Retina (tissue), 1 donor: ENCODE measurements at places on chromosomes 3 and 15.

DNA sequence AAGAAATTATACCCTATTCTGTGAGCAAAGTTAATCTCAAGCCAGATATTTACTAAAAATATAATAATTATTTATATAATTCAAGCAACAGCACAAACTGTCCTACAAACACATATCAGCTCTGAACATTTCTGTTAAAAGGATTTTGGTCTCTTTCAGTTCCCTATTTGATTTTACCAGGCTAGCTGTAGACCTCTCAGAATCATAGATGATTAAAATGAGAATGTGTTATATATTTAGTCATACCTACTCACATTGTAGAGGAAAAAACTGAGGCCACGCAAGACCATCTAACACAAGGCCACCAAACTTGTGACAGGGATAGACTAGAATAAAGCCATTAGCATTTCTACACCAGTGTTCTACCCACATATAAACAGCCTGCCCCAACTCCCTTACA lies 28.5 kb downstream of the ACKR4 start:
- DNase-seq: no peak

GRCh38 chr15:58190419-58190818 lies 52.2 kb downstream of the AQP9 start:
- DNase-seq: no peak

DNA sequence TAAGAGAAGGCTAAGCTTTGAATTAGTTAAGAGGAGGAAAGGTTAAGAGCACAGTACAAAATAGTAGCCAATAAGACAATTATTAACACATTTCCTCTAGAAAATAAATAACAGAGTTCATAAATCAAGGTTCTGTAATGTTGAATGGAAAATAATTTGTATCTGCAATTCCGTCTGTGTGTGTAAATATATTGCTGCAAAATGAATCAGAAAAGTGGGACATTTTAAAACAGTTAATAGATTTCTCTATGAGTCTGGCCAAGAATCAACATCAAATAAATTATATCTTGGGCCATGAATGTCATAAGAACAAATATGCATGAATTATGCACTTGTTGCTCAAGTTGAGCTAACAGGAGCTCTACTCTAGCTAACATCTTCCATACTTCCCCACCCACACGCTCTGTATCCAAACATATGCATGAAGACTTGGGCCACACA lies 14.2 kb upstream of the SUCNR1 start:
- no peak for DNase-seq

- no peak for DNase-seq
Measured at GRCh38 chr3:71744738-71745137, 8.9 kb upstream of the GPR27 start.

GRCh38 chr15:90001683-90002427 lies 731 bp downstream of the ZNF710 start:
- DNase-seq: peak; percentile 65

- no peak for DNase-seq
Measured at GRCh38 chr3:135641761-135642160, 323.8 kb upstream of the PPP2R3A start.

DNA sequence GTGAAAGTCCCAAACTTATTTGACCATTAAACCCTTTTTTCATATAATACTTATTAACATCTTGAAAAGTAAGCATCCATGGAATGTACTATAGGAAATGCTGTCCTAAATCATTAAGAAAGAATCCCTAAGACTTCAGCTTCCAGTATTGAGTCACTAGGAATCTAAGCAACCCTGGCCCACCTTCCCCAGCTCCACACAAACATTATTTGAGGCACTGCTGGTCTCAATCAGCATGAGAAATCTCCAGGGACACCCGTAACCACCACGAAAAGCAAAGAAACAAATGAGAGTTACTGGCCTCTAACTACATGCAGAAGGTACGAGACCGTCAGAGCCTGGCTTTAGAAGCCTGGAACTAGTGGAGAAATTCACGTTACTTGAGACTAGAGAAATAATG lies 68.2 kb downstream of the POLQ start:
- no peak for DNase-seq

GRCh38 chr3:27483117-27484014 lies 818 bp downstream of the SLC4A7 start:
- DNase-seq: peak; percentile 89

DNA sequence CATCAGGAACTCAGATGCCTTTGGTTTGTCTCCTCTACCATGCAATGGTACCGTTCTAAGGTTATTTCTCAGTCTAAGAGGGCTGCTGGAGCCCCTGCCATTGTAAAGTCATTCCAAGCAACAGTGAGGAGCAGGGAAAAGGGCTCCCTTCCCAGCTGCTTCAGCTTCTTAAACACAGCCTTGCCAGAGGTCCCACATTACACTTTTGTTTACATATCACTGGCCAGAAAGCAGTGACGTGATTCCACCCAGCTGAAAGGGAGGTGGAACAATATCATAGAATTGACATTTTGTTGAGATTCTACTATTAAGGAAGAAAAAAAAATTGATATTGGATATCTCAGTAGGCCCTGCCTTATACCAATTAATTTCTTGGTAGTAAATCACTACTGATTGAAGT lies 194.6 kb downstream of the SUCLG2 start:
- DNase-seq: no peak

DNA sequence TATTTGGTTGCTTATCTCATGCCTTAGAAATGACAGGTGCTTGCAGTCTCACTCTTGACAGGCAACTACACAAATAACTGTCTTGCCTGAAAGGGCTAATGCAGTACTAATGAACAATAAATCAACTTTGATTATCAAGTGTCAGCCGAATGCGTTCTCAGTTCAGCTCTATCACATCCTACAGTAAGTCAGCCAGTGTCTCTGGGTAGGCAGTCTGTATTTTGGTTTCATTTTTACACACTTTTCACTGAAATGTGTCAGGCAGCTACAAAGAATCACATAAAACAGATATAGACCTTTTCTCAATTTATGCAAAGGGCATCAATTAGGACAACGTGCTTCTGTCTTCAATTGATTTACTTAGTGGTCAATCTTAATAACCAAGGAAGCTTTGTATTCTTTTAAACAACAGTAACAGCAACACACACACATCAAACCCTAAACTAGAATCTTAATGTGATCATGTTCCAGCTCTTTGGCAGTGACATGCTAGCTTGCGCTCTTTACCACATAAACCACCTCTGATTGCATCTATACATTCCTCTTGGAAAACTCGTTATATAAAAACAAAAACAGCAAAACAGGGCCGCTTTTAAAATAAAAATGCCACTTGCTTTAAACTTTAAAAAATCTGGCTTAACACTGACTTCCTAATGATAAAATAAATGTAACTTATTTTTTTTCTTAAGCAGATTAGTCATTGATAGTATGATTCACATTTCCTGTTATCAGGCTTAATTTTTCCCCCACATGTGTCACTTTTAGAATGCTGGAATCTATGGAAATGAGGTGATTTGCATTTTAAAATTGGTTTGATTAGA lies 520.4 kb downstream of the FOXP1 start:
- DNase-seq: no peak

- no peak for DNase-seq
Measured at GRCh38 chr3:172289583-172289982, 158.7 kb downstream of the GHSR start.

DNA sequence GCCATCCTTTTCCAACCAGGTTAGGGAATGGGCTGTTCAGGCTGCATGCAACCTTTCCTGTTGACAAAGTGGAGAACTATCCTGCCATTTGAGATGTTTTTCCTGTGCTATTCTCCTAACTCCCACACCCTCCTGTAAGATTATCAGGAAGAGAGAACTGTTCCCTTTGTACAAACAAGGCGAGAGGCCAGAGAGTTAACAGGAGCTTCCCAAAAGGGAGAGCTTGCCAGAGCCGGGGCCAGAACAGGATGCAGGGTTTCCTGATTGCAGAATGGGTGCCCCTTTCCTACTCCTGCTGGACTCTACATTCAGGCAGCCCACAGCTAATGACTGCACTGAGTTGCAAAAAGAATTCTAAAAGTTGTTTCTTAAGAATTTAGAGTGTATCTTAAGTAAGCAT lies 17.1 kb downstream of the PML start:
- no peak for DNase-seq

- DNase-seq: no peak
Measured at GRCh38 chr3:28743831-28744230, 395.2 kb upstream of the AZI2 start.

GRCh38 chr15:71634820-71635560 lies 175.4 kb upstream of the NR2E3 start:
- peak; percentile 82 for DNase-seq

DNA sequence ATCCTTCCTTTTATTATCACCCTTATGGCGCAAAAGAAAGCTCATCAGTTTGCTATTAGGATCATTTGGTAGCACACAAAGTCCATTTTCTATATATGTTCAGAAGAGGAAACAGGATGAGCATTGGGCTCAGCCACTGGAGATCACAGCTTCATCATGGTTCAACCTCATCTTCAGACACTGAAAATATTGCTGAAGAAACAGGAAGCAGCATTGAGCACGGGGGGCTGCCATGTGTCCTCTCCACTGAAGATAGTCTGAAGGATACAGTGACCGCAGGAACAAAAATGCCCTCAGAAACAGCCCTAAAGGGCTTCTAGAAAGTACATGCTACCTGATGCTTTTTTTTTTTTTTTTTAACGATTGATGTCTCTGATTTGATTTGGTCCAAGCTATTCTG lies 835.3 kb upstream of the CFAP20DC start:
- DNase-seq: no peak

DNA sequence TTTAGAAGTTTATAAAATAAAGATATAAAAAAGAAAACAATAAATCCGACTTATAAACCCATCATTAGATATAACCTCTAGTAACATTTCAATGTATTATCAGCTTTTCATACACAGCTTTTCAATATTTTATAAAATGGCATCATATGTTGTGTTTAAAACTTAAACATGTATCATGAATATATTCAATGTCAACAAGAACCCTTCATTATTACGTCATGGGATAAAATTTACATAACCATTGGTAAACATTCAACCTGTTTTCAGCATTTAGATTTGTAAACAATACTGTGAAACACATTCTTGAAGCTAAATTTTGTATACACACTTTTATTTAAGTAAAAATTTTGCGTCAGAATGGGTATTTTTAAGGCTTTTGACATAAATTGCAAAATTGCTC lies 153.4 kb upstream of the SOX14 start:
- no peak for DNase-seq

- DNase-seq: no peak
Measured at GRCh38 chr3:173690542-173691180, 293.1 kb downstream of the NLGN1 start.

DNA sequence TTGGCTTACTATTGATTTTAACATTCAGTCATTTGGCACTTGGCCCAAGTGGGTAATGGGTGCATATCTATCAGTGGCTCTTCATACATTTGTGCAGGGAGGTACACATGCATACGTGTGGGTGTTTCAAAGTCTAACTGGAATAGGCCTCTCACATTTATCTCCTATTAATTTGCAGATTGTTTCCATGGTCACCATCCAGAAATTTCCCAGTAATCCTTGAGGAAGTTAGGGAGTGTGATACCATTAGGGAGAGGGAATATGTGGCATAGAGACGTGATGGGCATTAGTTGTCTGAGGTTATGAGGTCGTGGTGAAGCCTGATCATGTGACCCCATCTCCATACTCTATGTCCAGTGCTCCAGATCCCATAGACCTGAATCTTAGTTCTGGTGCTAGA lies 102.8 kb downstream of the LPP start:
- DNase-seq: no peak

- DNase-seq: no peak
Measured at GRCh38 chr3:188559072-188559429, 405.1 kb downstream of the LPP start.

- DNase-seq: peak; percentile 31
Measured at GRCh38 chr3:71530903-71531530, 52.5 kb downstream of the FOXP1 start.

DNA sequence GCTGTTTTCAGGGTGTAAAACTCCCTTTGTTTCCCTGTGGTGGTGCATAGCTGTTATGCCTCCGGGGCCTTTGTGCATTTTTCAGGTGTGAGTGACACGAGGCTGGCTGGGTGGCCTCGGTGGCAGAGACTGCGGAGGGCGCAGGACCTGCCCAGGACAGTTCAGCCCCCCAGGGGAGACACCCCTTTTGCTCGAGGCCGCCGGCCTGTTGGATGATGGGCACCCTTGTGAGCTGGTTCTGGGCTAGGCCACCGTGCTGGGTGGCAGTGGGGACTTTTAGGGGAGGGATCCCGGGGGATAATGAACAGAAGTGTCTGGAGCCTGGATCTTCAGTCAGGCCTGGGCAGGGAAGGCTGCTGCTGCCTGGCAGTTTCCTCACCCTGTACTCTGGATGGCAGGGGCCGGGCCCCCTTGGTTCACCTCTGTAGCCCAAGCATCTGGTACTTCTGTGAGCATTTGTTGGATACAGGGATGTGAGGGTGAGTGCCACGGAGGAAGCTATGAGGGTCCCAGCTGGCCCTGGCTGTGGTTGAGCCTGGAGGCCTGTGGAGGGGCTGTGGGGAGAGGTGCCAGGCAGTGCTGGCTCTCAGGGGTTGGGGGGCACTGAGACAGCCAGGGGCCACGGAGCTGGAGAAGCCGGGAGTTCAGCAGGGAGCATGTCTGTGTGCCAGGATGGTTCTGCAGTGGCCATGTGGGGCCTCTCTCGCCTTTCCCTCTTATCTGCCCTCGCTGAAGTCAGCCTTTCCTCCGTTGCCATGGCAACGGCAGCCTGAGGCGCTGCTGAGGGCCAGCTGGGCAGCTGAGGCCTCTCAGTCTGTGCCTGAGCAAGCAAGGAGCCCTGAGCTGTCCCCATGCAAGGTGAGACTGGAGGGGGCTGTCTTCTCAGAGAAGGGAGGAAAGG lies 49.0 kb downstream of the KY start:
- peak; percentile 92 for DNase-seq

DNA sequence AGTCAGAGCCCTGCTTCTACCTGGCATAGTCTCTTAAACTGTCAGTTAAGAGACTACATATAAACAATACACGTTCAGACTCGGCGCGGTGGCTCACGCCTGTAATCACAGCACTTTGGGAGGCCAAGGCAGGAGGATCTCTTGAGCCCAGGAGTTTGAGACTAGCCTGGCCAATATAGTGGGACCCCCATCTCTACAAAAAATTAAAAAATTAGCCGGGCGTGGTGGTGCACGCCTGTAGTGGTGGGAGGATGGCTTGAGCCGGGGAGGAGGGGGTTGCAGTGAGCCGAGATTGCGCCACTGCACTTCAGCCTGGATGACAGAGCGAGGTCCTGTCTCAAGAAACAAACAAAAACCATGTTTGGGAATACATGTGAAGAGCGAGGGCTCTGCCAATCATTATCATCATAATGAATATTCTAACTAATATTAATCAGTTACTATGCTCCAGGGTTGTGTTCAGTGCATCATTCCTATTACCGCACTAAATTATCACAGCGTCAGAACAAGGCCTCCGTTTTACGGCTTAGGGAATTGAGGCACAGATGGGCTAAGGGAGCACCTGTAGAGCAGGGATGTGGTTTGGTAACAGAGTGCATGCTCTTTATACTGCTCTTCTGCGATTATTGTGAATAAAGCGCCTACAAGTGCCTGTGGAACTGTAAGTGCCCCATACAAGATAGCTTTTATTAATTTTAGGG lies 844 bp upstream of the UQCC5 start:
- DNase-seq: no peak

GRCh38 chr15:99504071-99504822 lies 61.5 kb upstream of the MEF2A start:
- DNase-seq: no peak

- no peak for DNase-seq
Measured at GRCh38 chr3:179067839-179068238, 3.8 kb downstream of the ZMAT3 start.

GRCh38 chr15:60076045-60076444 lies 71.9 kb downstream of the FOXB1 start:
- DNase-seq: no peak

GRCh38 chr15:63348392-63348791 lies 33.3 kb downstream of the CA12 start:
- no peak for DNase-seq
